ENCODE measurements at places on chromosomes 7 and 10.

DNA sequence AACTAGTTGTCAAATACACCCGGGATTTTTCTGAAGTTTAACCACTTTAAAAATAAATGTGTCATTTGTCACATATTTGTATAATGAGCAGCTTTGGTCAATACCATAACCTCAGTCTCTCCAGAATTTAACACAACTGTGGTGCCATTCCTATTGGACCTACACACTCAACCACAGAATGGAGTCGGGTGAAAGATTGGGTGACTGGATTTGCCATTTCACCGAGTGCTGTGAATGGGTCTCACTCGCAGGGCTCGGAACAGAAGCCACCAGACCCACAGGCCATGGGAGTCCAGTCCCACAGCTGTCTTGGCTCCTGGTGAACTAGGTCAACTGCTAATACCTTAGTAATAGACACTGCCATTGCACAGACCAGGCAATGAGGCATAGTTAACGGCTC lies 298.4 kb downstream of the CCDC3 start:
- no peak for DNase-seq

DNA sequence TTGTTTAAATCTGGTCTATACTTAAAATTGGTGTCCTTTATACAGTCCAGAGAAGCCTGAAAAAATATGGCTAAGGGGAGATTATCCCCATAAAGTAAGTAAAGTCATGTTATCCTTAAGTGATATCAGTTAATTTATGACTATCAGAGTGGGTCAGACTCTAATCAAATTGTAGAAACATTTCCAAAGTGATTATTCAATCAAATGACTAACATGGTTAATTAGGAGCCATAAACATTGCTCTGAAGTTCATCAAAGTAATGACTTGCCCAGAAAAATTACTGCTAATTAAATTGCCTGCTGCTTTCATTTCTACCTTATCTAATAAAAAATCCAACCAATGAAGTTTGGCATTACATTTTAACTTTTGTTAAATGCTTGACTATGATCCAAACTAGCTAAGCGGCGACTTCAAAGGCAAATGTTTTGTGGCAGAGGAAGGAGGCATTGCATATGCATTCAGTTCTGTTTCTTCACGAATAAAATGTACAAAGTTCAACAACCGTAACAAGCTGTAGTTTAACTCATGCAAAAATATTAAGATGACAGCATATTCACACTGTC lies 76.7 kb downstream of the ETV1 start:
- no peak for DNase-seq

GRCh38 chr10:51321980-51322379 lies 247.7 kb downstream of the PRKG1 start:
- DNase-seq = peak; percentile 71

GRCh38 chr7:25282194-25282593 lies 53.9 kb upstream of the NPVF start:
- DNase-seq = no peak

GRCh38 chr7:92823042-92823441 lies 13.3 kb downstream of the CDK6 start:
- DNase-seq = no peak

DNA sequence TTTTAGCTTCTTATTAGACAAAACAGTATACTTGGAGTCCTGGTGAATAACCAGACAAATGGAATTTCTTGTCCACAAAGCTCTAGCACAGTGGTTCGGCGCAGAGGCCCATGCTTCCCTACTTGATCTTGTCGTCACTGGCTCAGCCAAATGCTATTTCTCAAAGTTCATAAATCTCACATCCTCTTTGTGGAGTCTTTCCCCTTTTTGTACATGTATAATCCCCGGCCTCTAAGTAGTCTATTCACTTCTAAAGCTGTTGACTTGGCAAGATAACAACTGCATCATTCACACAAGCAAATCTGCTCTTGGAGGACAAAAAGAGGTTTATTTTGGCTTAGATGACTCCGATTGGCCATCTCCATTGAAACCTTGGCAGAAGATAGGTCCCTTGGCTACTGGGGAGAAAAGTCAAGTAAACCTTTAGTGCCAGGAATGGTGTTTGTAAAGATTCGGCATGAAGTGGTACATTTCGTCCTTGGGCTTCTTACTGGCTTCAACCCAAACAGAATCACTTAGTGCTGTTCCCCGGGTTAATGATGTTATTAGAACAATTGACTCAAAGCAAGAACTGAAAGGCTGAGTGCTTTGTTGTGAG lies 5.1 kb upstream of the AKR1E2 start:
- no peak for DNase-seq

DNA sequence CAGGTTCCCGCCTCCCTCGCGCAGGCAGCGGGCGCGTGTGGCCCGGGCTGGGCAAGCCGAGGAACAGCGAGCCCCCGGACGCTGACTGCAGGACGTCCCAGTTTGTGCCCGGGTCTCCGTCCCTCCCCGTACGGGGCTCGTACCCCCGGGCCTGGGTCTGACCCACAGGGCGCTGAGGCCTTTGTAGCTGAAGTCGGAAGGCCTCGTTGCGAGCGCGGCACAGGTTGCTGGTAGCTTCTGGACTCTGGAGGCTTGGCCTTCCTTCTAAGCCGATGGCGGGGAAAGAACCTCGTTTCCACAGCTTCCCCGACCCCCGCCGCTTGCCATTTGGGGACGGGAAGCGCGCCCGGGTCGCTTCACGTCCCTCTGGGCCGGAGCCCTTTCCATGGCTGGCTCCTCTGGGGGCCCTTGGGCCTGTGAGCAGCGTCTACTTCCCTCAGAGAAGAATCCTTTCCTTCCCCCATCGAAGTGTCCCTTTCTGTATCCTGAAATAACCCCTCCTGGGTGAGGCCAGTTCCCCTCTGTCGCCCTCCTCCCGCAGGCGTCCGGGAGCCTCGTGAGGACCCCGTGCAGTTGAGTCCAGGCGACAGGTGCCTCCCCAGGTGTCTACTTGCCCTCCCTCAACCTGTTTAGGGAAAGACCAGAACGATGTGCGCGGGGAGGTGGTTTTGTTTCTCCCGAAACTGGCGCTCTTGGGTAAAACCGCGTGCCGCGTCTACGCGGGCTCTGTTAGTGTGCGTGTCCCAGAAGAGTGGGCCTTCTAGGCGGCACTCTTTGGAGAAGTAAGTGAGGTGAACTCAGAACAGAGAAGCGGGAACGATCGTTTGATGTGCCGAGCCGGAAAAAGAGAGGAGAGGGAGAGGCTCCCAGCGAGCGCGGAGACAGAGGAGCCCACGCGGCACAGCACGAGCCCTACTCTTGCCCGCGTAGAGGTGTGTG lies 9.3 kb downstream of the EVX1 start:
- no peak for DNase-seq

- DNase-seq = no peak
Measured at GRCh38 chr7:85587785-85588184, 400.9 kb upstream of the SEMA3D start.

- DNase-seq = no peak
Measured at GRCh38 chr7:13282377-13282980, 595.0 kb downstream of the ARL4A start.

DNA sequence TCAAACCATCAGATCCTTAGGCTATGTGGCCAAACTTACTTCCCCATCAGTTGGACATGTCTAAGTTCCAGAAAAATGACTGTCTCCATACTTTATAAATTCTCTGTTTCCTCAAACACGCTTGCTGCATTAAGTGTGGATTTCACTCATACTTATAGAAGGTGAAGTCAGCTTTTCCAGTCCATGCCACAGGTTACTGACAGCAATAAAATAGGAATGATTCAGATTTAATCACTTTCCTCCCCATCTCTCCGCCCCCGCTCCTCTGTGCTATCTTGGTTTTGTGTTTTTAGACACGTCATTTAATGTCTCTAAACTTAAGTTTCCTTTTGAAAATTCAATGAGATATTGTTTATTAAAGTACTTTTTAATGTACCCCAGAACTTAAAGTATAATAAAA lies 1098.0 kb upstream of the C7orf33 start:
- no peak for DNase-seq

- no peak for DNase-seq
Measured at GRCh38 chr10:110498087-110498981, 627 bp downstream of the DUSP5 start.

- no peak for DNase-seq
Measured at GRCh38 chr7:69173341-69173740, 424.9 kb upstream of the AUTS2 start.

DNA sequence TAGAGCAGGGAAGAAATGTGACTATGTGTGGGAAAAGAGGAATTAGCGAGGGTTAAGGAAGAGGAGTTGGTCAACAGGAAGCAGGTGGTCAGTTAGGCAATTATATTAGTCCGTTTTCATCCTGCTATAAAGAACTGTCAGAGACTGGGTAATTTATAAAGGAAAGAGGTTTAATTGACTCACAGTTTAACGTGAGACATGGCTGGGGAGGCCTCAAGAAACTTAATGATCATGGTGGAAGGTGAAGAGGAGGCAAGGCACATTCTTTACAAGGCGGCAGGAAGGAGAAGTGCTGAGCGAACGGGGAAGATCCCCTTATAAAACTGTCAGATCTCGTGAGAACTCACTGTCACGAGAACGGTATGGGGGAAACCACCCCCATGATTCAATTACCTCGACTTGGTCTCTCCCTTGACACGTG lies 35.0 kb downstream of the RAMP3 start:
- no peak for DNase-seq

- no peak for DNase-seq
Measured at GRCh38 chr10:110616493-110617033, 27.6 kb upstream of the RBM20 start.

- no peak for DNase-seq
Measured at GRCh38 chr7:3239291-3239691, 61.8 kb upstream of the SDK1 start.

DNA sequence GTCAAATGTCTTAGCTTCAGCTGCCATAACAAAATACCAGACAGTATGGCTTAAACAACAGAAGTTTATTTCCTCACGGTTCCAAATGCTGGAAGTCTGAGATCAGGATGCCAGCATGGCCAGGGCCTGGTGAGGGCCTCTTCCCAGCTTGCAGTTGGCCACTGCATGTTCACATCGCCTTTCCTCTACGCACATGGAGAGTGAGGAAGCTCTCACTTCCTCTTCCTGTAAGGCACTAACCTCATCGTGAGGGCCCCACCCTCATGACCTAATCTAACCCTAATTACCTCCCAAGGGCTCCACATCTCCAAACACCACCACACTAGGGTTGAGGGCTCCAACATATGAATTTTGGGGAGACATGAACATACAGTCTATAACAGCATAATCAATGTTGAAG lies 14.4 kb downstream of the ZNF33B start:
- no peak for DNase-seq

GRCh38 chr7:150685219-150686029 lies at the start of gene GIMAP2:
GIMAP2 (plus strand) TSS chr7:150685706; CDS start chr7:150687060, 1,354 bp downstream.
- DNase-seq = no peak

- no peak for DNase-seq
Measured at GRCh38 chr7:129073738-129074137, 18.8 kb upstream of the TNPO3 start.

DNA sequence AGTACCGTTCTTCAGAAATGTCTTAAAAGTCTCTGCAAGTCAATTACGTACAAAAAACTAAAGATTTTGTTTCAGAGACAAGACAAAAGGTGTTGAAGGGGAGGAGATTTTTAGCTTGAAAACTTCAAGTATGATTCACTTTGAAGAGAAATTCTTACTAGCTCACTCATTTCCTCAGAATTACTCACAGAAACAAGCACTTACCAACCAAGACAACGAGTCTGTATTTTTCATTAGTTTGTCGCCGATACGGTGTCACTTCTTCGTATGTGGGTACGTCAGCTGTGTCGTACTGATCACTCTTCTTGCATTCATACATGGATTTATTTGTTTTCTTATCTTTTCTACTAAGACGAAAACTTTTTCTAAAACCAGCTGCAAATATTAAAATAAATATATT lies 90.6 kb upstream of the ODAD2 start:
- peak; percentile 48 for DNase-seq

- DNase-seq = no peak
Measured at GRCh38 chr7:29170781-29171180, 23.8 kb upstream of the CHN2 start.

GRCh38 chr10:63197344-63198092 lies 64.4 kb downstream of the NRBF2 start:
- DNase-seq = peak; percentile 78

DNA sequence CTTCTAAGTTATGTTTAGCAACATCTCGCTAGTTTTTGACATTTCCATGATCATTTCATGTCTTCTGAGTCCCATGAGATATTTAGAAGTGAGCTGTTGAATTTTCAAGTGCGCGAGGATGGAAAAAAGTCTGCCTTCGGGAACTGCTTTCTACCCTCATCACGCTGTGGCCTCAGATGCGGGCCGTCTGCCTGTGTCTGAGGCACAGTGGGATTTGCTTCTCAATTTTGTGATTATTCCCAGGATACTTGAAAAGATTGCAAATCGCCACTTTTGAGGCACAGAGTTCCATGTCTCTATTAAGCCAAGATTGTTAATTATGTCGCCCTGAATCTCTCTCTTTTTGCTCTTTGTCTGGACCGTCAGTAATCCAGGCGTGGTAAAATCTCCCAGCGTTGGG lies 30.8 kb upstream of the NKX6-2 start:
- no peak for DNase-seq

- peak; percentile 56 for DNase-seq
Measured at GRCh38 chr7:19677180-19677579, 31.7 kb downstream of the POLR1F start.

- DNase-seq = no peak
Measured at GRCh38 chr7:155524018-155524556, 22.3 kb downstream of the CNPY1 start.

DNA sequence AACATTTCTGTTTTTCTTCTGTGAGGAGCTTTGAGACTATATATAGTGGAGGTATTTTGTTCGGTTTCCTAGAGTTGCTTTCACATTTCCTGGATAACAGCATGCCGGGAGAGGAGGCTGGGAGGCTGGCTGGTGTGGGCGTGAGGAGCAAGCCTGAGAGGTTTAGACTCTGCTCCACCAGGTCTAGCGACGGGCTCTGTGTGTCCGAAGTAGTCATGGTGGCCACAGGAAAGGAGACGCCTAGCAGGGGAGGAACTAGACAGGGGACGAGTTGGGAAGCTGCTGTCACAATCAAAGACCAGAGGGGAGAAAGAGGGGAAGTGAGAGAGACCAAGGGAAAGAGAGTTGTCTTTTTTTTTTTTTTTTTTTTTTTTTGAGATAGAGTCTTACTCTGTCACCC lies 19.6 kb downstream of the PTPRE start:
- no peak for DNase-seq

GRCh38 chr7:158741294-158741666 lies 36.7 kb upstream of the NCAPG2 start:
- no peak for DNase-seq

DNA sequence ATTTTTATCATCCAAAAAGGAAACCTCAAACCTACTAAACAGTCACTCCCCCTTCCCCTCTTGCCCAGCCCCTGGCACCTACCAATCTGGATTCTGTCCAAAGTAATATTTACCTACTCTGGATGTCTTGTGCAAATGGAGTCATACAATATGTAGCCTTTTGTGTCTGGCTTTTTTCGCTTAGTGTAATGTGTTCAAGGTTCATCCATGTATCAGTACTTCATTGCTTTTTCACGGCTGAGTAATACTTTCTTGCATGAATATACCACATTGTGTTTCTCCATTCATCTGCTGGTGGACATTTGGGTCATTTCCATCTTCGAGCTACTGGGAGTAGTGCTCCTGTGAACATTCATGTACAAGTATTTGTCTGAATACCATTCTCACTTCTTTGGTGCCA lies 113.6 kb downstream of the EEPD1 start:
- DNase-seq = no peak
